ENCODE measurements at places on chromosomes 6 and 20.

- no peak for DNase-seq
These were observed 245.1 kb upstream of the AFDN start for GRCh38 chr6:167581637-167582036.

GRCh38 chr6:48027704-48028435 is 83.1 kb downstream of the PTCHD4 start:
- DNase-seq: no peak

GRCh38 chr6:44933108-44933507 is 395.0 kb upstream of the RUNX2 start:
- DNase-seq: no peak

- DNase-seq: no peak
These were observed 78.8 kb downstream of the PHACTR3 start for GRCh38 chr20:59683181-59683580.

DNA sequence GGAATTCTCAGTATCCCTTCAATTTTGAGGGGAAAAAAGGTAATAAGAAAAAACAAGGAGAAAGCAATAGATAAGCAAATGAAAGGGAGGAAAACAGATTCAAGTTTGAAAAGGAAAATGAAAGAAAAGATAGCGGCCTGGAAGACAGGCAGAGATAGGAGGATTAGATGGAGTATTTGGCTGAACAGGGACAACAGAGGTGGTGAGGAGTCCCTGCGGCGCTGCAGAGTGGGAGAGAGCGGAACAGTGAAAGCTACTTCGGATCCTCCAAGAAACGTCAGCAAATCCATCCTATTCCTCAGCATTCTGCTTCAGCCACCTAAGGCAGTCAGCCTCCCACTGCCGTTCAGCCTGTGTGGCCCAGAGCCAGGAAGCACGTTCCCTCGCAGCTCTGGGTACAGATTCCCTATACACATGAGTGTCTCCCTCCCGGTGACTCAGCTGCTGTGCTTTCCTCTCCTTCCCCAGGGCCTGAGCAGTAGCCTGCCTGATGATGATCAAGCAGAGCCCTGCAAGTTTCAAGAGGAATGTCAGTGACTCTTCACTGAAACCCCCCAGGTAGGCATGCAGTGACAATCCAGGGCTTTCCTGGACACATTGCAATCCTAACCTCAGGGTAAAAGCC is 43.4 kb upstream of the CDYL start:
- no peak for DNase-seq

All from activated CD4-positive, alpha-beta T cell treated with anti-CD3 and anti-CD28 coated beads, Interleukin-2, amount 50 U/mL, for 24 hours (primary cell).